Stimulated activated CD4-positive, alpha-beta T cell treated with anti-CD3 and anti-CD28 coated beads, Interleukin-4, amount 100 ng/mL, for 48 hours (primary cell): ENCODE measurements at places on chromosomes 5 and 9.

- no peak for DNase-seq
Observed at GRCh38 chr5:33232731-33233505, 207.8 kb upstream of the TARS1 start.

DNA sequence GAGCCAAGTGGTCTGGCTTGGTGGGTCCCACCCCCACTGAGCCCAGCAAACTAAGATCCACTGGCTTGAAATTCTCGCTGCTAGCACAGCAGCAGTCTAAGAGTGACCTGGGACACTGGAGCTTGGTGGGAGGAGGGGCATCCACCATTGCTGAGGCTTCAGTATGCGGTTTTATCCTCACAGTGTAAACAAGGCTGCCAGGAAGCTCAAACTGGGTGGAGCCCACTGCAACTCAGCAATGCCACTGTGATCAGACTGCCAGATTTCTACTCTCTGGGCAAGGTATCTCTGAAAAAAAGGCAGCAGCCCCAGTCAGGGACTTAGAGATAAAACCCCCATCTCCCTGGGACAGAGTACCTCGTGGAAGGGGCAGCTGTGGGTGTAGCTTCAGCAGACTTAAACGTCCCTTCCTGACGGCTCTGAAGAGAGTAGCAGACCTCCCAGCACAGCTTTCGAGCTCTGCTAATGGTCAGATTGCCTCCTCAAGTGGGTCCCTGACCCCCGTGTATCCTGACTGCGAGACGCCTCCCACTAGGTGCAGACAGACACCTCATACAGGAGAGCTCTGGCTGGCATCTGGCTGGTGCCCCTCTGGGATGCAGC lies 18.2 kb upstream of the STK32A start:
- no peak for DNase-seq

DNA sequence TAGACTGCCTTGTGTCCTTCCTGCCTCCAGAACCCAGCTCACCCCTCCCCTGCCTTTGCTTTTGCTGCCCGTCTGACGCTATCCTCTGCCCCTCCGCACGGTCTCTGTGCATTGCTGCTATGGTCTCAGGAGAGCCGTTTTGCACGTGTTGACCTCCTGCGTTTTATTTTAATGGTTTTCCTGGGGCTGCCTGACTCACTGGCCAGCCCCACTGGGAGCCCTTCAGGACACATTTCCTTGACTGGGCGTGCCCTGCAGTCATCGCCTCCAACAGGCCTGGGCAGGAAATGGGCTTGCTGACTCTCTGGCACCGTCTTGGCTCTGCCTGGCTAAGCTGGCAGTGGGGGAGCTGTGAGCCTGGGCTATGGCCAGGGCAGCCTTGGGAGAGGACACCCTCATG lies 17.9 kb upstream of the ASS1 start:
- no peak for DNase-seq

DNA sequence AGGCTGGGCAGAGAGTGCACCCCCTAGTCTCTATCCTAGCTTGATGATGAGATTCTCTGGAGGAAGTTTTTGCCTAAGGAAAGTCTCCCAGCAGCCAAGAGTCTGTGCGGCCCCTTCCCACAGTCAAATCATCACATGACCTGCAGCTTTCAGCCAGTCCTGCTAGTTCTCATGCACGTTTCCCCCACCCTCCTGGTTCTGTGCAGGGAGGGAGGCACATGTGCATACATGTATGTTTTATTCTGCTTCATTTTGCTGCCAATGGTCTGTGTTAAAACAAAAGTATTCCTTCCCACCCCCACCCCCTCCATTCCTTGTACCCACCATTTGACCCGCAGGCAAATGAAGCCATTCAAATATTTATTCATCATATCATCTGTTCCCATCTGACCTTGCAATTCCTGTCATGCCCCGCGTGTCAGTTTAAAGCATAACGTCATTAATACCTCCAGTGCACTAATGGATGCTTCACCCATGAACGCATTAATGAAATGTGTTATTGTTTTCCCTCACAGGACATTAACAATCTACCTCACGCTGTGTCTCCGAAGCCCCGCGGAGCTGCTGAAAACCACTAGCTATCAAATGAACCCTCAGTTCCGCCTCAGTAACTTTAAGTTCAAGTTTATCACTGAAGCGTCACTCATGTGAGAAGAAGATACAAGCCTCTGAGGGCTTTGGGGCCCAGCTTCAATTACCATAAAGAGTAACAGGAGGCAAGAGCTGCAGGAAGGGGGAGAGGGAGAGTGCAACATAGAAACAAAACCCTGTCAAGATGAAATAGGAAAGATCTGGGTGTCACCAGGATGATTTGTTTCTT lies 139.6 kb downstream of the RASEF start:
- DNase-seq: no peak

DNA sequence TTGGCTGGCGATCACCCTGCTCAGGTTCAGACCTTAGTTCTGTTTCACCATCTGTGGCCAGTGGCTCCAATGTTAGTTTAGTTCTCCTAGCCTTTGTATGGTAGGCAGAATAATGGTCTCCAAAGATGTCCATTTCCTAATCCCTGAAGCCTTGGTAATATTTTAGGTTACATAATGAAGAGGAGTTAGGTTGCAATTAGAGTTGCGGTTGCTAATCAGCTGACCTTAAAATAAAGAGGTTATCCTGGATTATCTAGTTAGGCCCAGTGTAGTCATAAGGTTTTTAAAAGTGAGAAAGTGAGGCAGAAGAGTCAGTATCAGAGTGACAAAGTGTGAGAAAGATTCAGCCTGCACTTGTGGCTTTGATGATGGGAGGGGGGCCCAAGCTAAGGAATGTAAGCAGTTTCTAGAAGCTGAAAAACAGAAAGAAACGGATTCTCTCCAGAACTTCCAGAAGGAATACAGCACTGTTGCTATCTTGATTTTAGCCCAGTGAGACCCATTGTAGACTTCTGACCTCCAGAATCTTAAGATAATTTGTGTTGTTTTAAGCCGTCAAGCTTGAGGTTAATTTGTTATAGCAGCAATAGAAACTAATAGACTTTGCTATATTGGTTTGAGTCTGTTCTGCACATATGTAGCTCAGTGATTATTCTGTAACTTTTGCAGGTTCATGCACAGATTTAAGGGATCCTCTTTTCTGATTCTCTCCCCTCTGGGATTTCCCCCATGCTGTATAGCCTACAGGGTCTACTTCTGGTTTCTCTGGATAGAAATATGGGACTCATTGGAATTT lies 21.6 kb downstream of the LNPEP start:
- peak; percentile 30 for DNase-seq

- no peak for DNase-seq
Observed at GRCh38 chr5:171897231-171897630, 109.2 kb downstream of the FBXW11 start.

- no peak for DNase-seq
Observed at GRCh38 chr5:34976347-34976746, 47.0 kb downstream of the DNAJC21 start.

- DNase-seq: no peak
Observed at GRCh38 chr9:116608064-116608463, 79.0 kb upstream of the TRIM32 start.

DNA sequence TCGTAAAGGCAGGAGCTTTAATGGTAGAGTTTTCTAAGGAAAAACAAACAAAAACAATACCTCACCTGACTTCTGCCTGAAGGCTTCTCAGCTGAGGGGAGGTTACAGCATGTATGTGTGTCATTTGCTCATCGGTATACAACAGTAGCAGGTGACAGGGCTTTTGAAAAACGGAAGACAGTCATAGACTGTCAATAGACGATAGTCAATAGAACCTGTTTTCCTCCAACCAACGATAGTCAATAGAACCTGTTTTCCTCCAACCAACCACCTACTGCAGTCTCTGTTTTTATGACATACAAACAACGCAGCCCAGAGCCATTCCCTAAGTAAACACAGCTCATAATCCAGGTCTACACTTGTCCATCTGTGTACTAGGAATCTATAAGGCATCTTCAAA lies 74.6 kb downstream of the RETREG1 start:
- no peak for DNase-seq

- DNase-seq: no peak
Observed at GRCh38 chr9:134942011-134942787, 24.5 kb upstream of the FCN1 start.

GRCh38 chr5:31359839-31360238 lies 166.4 kb downstream of the CDH6 start:
- DNase-seq: no peak
